H7 (cell line): ENCODE measurements at places on chromosomes 13 and 19.

- DNase-seq: peak; percentile 66
Measured at GRCh38 chr13:26502826-26503225, 54.7 kb upstream of the WASF3 start.

GRCh38 chr19:39924389-39924788 is 10.0 kb downstream of the FCGBP start:
- peak; percentile 53 for DNase-seq

DNA sequence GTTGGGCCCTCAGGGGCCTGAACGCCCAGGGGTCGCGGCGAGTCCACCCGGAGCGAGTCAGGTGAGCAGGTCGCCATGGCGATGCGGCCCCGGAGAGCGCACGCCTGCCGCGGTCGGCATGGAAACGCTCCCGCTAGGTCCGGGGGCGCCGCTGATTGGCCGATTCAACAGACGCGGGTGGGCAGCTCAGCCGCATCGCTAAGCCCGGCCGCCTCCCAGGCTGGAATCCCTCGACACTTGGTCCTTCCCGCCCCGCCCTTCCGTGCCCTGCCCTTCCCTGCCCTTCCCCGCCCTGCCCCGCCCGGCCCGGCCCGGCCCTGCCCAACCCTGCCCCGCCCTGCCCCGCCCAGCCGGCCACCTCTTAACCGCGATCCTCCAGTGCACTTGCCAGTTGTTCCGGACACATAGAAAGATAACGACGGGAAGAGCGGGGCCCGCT is at the start of gene CCNA1:
CCNA1 (plus strand) TSS at position 390 of the 439 bp plus-strand sequence. CDS start 562 bp downstream, outside the sequence.
- DNase-seq: peak; percentile 93

- peak; percentile 96 for DNase-seq
Measured at GRCh38 chr19:34926685-34927375, at the start of gene ZNF30. ZNF30 (plus strand) TSS chr19:34926903; CDS start chr19:34929948, 3,045 bp downstream.

GRCh38 chr13:81230386-81230785 is 889.5 kb upstream of the SPRY2 start:
- no peak for DNase-seq

GRCh38 chr19:17542042-17542441 is 13.4 kb upstream of the COLGALT1 start:
- peak; percentile 31 for DNase-seq

DNA sequence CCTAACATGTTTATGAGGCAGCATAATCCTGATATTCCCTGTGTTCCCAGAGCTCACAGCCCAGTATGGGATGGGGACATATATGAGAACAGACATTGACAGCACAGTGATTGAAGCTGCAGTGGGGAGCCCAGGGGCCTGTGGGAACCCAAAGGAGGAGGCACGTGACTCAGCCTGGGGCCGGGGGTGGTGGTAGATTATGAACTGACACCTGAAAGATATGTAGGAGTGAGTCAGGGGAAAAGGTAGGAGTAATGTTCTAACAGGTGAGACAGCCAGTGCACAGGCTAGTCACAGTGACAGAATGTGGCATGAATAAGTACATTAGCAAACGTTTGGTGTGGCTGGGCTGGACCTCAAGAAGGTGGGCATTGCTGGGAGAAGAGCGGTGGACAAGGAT is 29.0 kb downstream of the CKM start:
- DNase-seq: no peak

GRCh38 chr13:30429721-30430694 is 7.7 kb downstream of the UBE2L5 start:
- DNase-seq: no peak

- no peak for DNase-seq
Measured at GRCh38 chr13:101307181-101307701, 109.1 kb downstream of the NALCN start.

GRCh38 chr13:88196106-88196505 is 524.9 kb downstream of the SLITRK5 start:
- no peak for DNase-seq

- DNase-seq: peak; percentile 86
Measured at GRCh38 chr19:489418-490196, 6.7 kb upstream of the MADCAM1 start.

- DNase-seq: peak; percentile 24
Measured at GRCh38 chr13:41652735-41653361, 195.5 kb downstream of the RGCC start.

- no peak for DNase-seq
Measured at GRCh38 chr13:91112201-91112923, 235.1 kb upstream of the MIR17HG start.

DNA sequence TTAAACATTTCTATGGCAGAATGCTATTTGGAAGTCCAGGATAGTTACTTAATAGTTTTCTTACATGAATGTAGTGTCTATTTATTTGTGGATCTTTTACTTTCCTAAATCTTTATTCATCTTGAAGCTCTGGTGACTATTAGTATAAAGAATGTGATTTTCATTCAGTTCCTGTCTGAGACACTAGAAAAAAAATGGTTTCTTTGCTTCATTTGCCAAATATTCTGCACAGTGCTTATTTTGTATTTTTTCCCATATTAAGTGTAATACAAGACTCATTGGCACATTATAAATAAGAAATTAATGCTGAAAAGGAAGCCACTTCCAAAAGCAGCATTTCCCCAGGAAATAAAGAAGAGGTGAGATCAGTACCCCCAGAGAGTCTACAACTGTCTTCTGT is 109.8 kb downstream of the POSTN start:
- no peak for DNase-seq

DNA sequence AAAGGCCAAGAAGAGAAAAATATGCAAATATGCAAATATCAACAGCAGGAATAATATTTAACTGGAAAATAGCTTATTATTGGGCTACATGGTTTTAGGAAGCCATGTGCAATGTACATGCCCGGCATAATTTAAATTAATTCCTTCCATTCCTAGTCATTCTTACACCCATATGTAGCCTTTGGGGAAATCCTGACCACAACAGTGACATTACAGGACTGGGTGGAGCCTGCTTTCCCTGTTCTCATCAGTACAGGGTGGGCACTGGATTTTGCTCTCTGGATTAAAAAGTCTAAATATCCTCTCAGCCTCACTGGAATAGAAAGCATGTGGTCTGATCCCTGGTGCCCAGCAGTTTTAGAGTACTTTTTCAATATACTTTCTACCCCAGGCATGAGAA is 198.2 kb downstream of the DNAJC15 start:
- no peak for DNase-seq

GRCh38 chr13:74444864-74445479 is 310.8 kb upstream of the KLF12 start:
- DNase-seq: no peak

GRCh38 chr13:22961835-22962537 is 218.8 kb upstream of the SGCG start:
- peak; percentile 22 for DNase-seq

DNA sequence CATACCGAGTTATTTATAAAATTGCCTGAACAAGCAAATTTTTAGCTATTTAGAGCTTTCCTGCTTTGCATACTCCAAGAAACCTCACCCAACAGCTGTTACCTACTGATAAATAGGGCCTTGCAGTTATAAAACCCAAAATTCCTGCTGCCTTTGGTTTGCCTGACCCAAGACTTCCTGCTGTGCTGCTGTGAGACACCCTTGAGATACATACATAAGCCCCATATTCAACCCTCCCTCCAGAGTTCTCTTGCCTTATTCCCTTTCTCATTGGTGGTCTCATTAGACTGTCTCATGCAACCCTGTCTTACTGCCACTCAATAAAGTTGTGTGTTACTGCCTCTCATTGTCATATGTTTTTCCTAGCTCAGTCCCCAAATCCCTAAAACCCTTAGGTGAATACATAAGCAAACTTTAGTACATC is 677.6 kb downstream of the UQCRFS1 start:
- no peak for DNase-seq

DNA sequence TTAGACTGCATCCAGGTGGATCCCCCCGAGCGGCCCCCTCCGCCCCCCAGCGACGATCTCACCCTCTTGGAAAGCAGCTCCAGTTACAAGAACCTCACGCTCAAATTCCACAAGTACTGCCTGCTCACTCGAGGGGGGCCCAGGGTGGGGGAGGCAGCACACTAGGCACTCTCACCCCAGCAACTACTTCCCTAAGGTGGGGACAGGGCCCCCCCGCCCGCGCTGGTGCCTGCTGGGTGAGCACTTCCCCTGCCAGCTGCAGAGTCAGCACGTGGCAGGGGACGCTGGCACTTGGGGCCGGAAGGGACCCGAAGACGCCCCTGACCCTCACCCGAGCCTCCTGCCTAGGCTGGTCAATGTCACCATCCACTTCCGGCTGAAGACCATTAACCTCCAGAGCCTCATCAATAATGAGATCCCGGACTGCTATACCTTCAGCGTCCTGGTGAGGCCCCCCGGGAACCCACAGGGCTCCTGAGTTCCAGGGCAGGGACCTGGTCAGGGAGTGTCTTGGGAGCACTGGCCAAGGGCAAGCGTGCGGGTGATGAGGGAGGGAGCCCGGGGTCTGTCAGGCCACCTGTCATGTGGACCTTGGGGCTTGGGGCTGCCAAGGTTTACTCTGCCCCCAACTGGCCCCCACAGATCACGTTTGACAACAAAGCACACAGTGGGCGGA is 5.2 kb downstream of the MCOLN1 start:
- peak; percentile 40 for DNase-seq

- peak; percentile 56 for DNase-seq
Measured at GRCh38 chr19:29263305-29264135, 50.6 kb upstream of the UQCRFS1 start.

DNA sequence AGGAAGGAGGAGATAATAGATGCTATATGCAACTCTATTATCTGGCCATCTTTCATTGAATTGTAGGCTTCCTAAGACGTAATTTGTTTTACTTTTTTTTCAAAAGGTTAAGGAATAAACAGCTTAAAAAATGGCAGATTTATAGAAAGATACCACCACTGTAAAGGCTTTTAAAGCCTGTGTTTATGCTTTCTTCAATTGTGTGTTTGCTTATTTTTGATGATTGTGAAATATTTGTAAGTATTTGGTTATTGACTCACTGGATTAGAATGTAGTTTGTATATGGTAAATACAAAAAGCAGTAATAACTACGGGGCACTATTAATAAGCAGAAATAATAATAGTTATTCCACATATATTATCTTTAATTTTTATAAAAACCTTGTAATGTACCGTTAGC is 437.9 kb downstream of the KLF5 start:
- DNase-seq: no peak

- DNase-seq: no peak
Measured at GRCh38 chr13:94717916-94718315, 5.6 kb upstream of the SOX21 start.

DNA sequence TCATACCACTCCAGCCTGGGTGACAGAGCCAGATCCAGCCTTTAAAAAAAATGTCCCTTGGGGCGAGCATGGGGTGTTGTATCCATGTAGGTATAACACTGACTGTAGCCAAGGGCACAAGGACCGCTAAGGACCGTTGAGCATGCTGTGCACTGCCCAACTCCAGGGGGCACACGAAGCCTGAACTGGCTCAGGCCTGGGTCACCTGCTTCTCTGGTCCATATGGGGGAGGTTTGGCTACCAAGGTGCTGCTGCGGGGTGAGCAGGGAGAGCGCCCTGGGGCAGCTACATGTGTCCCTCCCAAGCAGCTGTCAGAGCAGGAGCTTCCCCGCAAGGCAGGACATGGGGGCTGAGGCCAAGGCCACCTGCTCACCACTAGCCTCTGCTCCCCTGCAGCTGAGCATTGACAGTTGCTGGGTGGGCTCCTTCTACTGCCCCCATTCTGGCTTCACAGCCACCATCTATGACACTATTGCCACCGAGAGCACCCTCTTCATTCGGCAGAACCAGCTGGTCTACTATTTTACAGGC is 16.3 kb downstream of the CATSPERG start:
- DNase-seq: peak; percentile 34

DNA sequence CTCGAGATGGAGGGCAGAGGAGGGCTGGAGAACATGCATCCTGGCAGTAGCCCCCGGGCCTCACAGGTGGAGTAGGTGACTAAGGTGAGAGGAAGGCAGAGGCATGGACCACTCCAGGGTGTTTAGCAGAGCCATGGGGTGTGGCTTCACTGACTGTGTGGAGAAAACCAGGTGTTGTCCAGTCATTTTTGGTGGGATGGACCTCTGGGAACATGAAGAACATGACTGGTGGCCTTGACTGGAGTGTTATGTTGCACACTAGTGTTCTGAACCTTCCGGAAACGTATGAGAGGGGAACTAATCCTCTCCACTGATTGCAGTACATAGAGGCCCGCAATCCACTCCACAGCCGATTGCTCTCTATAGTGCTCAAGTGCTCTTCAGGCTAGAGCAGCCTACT is 16.9 kb downstream of the MED26 start:
- no peak for DNase-seq

DNA sequence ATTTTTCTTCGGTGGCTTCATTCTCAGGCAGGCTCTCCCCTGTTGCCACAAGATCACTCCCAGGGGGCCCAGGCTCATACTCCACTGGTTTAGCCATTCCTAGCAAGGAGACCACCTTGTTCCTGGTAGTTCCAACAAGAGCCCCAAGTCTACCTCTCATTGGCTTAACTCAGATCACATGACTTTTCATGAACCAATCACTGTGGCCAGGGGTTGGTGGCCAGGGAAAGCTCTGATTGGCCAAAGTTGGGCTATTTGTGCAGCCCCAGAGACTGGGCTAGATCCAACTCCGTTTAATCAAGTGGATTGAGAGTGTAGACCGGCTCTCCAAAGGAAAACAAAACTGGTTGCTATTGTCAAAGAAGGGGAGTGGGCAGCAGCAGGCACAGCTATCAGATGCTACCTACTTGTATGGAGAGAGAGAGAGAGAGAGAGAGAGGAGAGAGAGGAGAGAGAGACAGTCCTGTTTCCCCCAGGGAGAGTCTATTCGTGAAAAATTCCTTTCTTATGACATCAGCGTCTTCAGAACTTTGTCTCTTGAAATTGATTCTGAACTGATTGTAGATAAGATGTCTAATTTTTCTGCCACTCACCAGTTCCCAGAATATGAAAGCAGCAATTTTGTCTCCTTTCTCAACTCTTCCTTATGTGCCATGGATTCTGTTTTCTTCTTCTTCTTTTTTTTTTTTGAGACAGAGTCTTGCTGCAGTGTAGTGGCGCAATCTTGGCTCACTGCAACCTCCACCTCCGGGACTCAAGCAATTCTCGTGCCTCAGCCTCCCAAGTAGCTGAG is 5.9 kb downstream of the CEACAM19 start:
- DNase-seq: peak; percentile 67

GRCh38 chr19:23393121-23393520 is 2.1 kb downstream of the ZNF91 start:
- no peak for DNase-seq

- peak; percentile 95 for DNase-seq
Measured at GRCh38 chr19:8240274-8241229, 31.4 kb downstream of the CERS4 start.

- peak; percentile 14 for DNase-seq
Measured at GRCh38 chr19:2552859-2553258, 76.9 kb downstream of the GADD45B start.

- peak; percentile 100 for DNase-seq
Measured at GRCh38 chr19:38452430-38453366, 19.2 kb downstream of the RYR1 start.

DNA sequence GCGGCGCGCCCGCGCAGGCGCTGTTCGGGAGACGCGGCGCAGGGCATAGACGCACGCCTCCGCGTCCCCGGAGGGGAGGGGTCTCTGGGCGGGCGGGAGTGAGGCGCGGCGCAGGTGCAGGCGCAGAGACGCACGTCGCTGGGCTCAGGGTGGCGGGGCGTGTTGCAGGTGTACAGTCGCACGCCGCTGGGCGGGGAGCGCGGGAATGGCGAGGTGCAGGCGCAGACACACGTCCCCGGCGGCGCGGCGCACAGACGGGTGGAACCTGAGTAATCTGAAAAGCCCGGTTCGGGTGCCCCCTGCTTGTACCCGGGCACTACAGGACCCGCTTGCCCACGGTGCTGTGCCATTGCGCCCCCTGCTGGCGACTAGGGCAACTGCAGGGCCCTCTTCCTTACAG is 44.7 kb downstream of the PLPP2 start:
- DNase-seq: no peak

- no peak for DNase-seq
Measured at GRCh38 chr13:58919551-58919950, 1244.2 kb downstream of the DIAPH3 start.
